ENCODE measurements at places on chromosomes 2 and 18.

GRCh38 chr2:239245872-239246721 is 154.7 kb downstream of the HDAC4 start:
- DNase-seq: no peak

GRCh38 chr2:74540291-74540690 is 10.6 kb downstream of the HTRA2 start:
- no peak for DNase-seq

DNA sequence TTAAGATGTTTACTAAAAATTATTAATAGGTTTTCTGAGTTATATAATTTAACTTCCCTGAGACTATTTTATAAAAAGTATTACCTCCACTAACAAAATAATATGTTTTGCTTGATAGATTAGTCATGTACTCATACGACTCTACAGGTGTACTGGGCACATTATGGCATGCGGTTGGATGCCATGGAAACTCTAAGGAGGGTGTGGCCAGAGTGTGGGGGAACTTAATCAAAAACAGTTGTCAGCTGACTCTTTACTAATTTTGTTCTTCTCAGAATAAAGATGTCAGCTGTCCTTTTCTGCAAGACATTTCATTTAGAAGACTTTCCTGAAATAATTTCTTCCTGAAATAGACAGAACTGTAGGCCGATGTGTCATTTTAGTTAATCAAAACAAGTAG is 228.3 kb upstream of the SIX3 start:
- peak; percentile 12 for DNase-seq

DNA sequence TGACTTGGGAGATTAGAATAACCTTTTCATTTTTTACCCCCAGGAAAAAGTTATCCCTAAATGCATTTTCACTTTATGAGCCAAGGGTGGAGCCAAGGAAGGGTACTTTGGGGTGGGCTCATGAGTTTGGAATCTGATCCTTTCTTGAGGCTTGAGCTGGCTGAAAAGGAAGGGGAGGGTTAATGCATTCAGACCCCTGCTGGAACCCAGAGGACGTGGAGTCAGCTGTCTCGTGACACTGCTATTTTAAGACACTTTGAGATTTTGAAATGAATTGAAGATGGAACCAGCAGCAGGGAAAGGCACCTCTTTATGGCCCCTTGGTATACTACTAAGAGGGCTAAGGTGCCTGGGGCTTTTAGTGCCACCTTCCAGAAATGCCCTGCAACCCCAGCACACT is 90.4 kb downstream of the MARCHF4 start:
- no peak for DNase-seq

DNA sequence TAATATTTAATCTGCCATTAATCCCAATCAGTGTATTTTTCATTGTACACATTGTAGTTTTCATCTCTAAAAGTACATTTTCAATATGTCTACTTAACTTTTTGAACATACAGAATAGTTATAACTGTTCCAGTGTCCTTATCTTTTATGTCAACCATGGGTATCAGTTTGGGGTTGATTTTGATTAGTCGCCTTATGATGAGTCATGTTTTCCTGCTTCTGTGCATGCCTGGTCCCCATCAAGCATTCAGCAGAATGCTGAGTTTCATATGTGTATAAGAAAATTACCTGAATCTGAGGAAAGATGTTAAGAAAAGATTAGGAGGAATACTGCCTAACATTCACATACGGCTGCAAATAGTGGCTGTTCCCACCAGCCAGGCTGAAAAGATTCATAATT is 17.7 kb downstream of the SPDYA start:
- no peak for DNase-seq

GRCh38 chr18:48950536-48951447 is at the start of gene SMAD7:
SMAD7 (minus strand) TSS chr18:48950965; CDS start chr18:48950424, 541 bp downstream.
- DNase-seq: no peak

GRCh38 chr2:47354013-47354847 is 48.7 kb upstream of the MSH2 start:
- no peak for DNase-seq

DNA sequence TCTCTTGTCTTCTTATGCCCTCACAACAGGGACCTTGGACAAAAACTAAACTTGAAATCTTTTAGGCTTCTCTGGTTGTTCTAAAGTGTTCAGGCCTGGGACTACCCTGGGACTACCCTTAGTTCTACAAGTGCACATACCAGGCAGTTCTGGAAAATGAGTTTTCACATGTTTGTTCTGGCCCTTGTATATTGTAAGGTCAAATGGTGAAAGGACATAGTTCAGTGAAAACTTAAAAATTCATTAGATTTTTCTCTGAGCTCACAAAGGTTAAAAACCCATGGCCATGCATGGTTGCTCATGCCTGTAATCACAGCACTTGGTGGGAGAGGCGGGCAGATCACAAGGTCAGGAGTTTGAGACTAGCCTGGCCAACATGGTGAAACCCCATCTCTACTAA is 875.5 kb upstream of the FAM98A start:
- DNase-seq: no peak

GRCh38 chr2:60267122-60267521 is 286.3 kb downstream of the BCL11A start:
- DNase-seq: no peak

GRCh38 chr2:60517446-60517845 is 36.0 kb downstream of the BCL11A start:
- DNase-seq: no peak

DNA sequence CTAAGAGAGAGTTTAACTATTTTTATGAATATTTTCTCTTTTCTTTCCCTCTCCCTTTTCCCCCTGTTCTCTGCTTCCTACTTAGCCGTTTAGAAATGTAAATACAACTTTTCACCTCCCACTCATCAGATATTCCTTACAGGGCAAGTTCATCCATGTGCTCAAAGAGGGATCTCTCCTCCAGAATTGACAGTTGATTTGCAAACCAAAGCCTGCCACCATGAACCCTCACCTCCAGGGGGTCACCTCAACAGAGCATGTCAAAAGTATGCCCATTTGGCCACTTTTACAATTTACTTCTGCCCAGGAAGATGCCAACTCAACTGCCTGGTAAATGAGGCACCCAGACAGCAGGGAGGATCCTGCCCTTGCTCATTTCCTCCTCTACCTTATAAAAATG is 149.2 kb upstream of the GYPC start:
- no peak for DNase-seq

GRCh38 chr2:227031379-227031778 is 132.6 kb downstream of the COL4A4 start:
- DNase-seq: no peak

GRCh38 chr2:85089585-85089984 is 43.6 kb upstream of the TCF7L1 start:
- no peak for DNase-seq

GRCh38 chr2:47009253-47009767 is 93.7 kb upstream of the MCFD2 start:
- DNase-seq: no peak

DNA sequence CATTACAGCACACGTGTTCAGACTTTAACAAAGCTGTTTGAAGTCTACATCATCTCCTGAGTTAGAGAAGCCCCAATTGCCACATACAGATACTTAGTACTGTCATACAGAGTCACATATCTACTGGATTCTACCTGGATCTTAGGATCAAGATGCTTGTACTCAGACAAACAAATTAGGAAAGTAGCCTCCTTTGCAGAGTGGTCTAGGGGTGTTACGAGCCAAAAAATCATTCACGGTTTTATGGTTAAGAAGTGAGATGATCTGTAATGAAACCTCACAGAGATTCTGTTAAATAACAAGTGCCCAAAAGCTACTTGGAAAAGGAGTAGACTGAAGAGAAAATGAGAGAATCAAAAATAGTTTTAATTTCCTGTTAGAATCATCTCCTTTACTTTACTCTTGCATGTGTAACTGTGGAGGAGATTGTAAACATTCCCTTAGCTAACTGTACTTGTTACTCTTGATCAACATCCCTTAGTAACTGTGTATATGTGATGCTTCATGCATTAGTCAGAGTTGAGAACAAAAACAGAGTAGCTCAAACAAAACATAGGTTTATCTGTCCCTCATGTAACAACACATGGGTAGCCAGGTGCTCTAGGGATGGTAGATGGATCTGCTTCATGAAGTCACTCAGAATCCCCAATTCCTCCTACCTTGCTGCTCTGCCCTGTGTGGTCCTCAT is 16.4 kb upstream of the IL1RL1 start:
- no peak for DNase-seq

GRCh38 chr18:42730272-42730671 is 385.2 kb downstream of the RIT2 start:
- DNase-seq: no peak

GRCh38 chr2:8457699-8458502 is 224.0 kb upstream of the ID2 start:
- no peak for DNase-seq

- no peak for DNase-seq
These were observed 154.4 kb upstream of the SMAD2 start for GRCh38 chr18:48084858-48085257.

DNA sequence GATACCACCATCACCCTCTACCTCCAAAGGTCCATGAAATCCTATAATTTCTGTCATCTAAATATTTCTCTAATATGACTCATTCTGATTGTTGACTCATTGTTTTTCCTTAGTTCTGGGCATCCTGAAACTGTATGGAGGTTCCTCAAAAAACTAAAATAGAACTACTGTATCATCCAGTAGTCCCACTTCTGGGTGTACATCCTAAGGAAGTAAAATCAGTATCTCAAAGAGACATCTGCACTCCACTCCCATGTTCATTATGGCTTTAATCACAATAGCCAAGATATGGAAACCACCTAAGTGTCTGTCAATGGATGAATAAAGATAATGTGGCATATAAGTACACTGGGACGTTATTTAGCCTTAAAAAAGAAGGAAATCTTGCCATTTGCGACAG is 125.8 kb upstream of the MYO3B start:
- DNase-seq: no peak

GRCh38 chr2:168660870-168661862 is 141.3 kb upstream of the NOSTRIN start:
- DNase-seq: no peak

DNA sequence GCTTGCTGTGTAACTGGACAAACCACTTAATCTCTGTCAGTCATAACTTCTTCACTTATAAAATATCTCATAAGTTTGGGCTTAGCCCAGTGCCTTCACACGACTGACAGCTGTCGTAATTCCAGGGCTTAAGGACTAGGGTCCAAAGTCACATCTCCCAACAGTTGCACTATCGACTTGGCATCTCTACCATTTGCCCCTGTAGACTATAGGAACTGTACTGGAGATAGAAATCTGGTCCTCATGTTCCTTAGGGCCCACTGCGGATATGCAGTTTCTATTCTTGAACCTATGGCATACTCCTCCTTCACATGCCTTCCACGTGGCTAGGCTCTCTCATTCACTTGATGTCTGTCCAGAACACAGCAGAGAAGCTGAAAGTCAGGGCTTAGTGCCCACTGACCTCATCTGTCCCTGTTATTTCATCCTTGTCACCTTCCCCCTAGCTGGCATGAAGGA is 2.7 kb downstream of the ABHD1 start:
- DNase-seq: no peak

GRCh38 chr18:9916077-9916639 is 2.3 kb downstream of the VAPA start:
- DNase-seq: no peak

DNA sequence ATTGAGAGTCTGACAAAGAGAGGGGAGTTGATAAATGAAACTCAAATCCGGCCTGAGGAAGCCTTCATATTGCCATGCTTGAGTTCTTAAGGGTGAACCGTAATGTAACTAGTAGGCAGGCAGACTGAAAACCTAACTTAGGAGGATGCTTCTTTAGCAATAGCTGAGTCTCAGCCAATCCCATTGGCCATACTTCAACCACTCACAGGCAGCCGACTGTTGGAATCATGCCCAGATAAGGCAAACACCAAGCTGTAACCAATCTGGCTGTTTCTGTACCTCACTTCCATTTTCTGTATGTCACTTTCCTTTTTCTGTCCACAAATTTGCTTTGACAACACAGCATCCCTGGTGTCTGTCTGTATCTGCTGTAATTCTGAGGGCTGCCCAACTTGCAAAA is 39.5 kb downstream of the TPRKB start:
- DNase-seq: no peak

- DNase-seq: no peak
These were observed 18.1 kb downstream of the CCNT2 start for GRCh38 chr2:134936691-134937090.

GRCh38 chr18:36187826-36188721 is 777 bp downstream of the MOCOS start:
- DNase-seq: no peak

DNA sequence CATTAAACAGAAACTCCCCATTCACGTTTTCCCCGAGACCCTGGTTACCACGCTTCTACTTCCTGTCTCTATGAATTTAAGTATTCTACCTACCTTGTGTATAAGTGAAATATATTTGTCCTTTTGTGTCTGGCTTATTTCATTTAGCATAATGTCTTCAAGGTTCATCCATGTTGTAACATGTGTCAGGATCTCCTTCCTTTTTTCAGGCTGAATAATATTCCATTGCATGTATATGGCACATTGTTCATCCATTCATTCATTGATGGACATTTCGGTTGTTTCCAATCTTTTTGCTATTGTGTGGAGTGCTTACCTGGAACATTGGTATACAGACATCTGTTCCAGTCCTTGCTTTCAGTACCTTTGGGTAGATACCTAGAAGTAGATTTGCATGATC is 18.2 kb upstream of the CABYR start:
- DNase-seq: no peak

GRCh38 chr2:75606761-75607399 is 39.7 kb upstream of the MRPL19 start:
- no peak for DNase-seq

- no peak for DNase-seq
These were observed 282.8 kb upstream of the HS6ST1 start for GRCh38 chr2:128601298-128602037.

DNA sequence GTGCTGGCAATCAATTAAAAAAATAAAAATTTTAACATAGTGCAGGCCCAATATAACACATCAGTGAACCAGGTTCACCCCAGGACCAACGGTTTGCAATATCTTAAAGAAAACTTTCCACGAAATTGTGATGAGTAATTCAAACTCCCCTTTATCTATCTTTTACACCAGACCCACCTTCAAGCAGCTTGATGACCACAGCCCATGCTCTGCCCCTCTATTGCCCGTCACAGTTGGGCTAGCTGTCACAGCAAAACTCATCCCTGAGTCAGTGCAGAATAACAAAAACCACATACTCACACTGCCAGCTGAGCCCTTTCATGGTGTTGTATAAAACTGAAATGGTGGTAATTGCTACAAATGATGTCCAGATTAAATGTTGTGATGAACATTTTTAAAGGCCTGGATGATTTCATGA is 112.5 kb upstream of the CREB1 start:
- DNase-seq: no peak

- no peak for DNase-seq
These were observed 34.9 kb downstream of the ATP9B start for GRCh38 chr18:79104137-79104536.

- no peak for DNase-seq
These were observed 327.9 kb upstream of the SYT4 start for GRCh38 chr18:43605224-43605623.

DNA sequence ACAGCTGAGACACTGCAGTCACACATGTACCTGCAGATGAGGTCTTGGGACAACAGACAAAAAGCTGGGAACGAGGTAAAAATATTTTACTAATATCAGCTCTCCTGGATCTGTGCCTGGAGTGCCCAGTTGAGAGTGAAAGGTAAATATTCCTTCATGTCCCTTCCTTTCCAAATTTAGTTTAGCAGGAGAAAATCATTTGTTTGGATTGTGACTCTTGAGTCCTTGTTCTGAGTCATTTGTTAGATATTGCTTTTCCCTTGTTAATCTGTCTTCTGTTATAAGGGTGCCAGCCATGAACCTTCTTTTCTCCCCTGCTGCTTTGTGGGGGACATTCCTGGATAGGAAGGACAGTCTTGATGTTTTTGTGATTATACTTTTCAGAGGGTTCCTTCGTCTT is 329.2 kb downstream of the DSC3 start:
- DNase-seq: no peak

Data from naive thymus-derived CD8-positive, alpha-beta T cell (primary cell).